ENCODE measurements at places on chromosomes 1 and 21.

DNA sequence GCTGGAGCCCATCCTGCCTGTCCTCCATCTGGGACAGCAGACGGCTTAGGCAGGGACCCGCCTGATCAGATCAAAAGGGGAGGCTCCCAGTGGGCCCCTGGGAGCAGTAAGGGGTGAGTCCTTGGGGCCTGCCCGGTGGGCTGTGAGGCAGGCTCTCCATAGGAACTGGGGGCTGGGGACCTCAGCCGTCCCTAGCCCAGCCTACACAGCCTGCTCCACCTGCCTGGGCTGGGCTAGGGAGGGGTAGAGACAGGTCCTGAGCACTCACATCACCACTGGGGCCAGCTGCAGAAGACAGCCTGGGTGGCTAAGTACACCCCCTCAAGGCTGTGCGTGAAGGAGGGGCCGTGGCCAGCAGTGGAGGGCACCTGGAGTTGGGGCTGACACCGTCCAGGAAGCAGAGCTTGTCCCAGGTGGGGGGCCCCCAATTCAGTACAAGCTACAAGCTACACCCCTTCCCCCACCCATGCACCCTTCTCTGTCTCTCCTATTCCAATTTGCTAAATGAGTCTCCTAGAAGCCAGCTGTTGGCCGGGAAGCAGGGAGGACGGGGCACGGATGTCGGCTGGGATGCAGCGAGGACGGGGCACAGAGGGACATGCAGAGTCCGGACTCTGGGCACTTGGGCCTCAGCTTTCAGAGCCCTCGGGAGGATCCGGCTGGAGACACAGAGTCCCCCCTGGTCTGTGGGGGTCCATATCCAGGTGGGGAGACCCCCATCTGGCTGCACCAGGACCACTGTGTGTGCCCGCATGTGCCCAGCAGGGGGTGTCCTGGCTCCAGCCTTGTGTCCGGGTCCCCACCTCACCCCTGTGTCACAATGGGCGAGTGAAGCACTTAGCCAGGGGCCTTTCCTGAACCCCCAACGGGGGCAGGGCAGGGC, 1.7 kb downstream of the ISG15 start:
- DNase-seq, result no peak

DNA sequence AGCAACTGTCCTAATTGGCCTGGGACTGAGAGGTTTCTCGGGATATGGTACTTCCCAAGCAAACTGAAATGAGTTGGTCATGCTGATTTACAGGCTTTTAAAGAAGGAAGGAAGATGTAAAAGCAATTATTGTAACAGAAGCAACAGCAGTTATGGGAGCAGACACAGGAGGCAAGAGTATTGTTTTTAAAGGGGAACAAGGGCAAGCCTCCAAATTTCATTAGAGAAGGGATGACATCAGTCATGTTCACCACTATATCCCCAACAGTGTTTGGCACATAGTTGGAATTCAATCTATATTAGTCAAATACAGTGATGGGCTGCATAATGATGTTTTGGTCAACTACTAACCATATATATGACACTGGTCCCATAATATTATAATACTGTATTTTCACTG, 46.0 kb upstream of the JUN start:
- no peak for DNase-seq

GRCh38 chr1:9615316-9616063, 26.8 kb downstream of the TMEM201 start:
- DNase-seq, result peak; percentile 47

DNA sequence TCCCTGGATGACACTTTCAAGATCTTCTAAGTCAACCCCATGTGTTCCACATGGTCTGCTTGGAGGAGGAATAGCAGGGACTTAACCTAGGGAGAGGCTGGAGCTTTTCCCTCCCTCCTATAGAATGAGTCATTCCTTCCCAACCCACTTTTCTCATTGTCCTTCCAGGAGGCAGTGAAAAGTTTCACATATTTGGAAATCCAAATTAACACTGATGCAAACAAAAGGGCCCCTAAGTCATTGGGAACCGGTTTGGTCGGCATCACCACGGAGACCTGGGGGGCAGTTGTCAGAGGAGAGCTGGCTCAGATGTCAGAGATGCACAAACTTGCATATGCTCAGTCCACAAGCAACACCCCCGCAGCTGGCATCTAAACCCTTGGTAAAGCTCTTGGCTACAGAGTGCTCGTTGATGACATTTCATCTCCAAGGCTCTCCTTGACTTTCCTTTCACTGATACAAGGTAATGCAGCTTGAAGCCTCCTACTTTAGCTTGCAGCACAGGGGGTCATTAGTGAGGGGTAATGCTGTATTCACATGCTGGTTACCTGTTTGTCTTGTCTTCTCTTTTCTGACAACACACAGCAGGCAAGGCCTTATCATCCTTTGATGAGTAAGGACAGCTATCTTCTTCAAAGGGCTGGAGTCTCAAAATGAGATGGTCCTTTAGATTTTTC, 12.3 kb upstream of the LRRC8D start:
- peak; percentile 36 for DNase-seq

- DNase-seq, result no peak
Measured at GRCh38 chr1:114209971-114210370, 56.3 kb upstream of the SYT6 start.
